ENCODE measurements at places on chromosomes 3 and 15. TPM values are rescaled to one million over a fixed set of nuclear protein-coding genes. Genes with fewer than 3 reads are reported as not detected.

GRCh38 chr15:74549816-74550215 lies 8.8 kb downstream of the ARID3B start:
- H3K27me3 ChIP-seq: no peaks in the 10 kb centered on the region
- H3K27ac ChIP-seq: no peak overlapping the region
- peak; percentile 22 for DNase-seq
- peaks cover 5% of the 10 kb centered on the region for H3K4me1 ChIP-seq
- peaks cover 77% of the 10 kb centered on the region for H3K36me3 ChIP-seq

- no peak for DNase-seq
- no peaks in the 10 kb centered on the region for H3K27me3 ChIP-seq
- no peaks in the 10 kb centered on the region for H3K4me1 ChIP-seq
- no peaks in the 10 kb centered on the region for H3K36me3 ChIP-seq
- H3K4me3 ChIP-seq: no peak overlapping the region
- H3K27ac ChIP-seq: no peak overlapping the region
These were observed 59.4 kb downstream of the LDHAL6B start for GRCh38 chr15:59266028-59266427.

GRCh38 chr15:75208501-75209288 lies 7.0 kb downstream of the C15orf39 start:
- H3K27ac ChIP-seq: no peak overlapping the region
- H3K27me3 ChIP-seq: no peaks in the 10 kb centered on the region
- no peaks in the 10 kb centered on the region for H3K4me1 ChIP-seq
- no peak for DNase-seq
- H3K4me3 ChIP-seq: no peak overlapping the region

GRCh38 chr3:16769525-16769924 lies 115.2 kb upstream of the PLCL2 start:
- H3K27me3 ChIP-seq: no peaks in the 10 kb centered on the region
- DNase-seq: no peak
- H3K36me3 ChIP-seq: no peaks in the 10 kb centered on the region
- H3K27ac ChIP-seq: no peak overlapping the region

UBAP1L gene
- total RNA-seq: 3.4 TPM

GRCh38 chr15:66515901-66516322 lies 10.8 kb downstream of the ZWILCH start:
- DNase-seq: no peak
- peaks cover 72% of the 10 kb centered on the region for H3K36me3 ChIP-seq
- H3K4me3 ChIP-seq: no peak overlapping the region

DNA sequence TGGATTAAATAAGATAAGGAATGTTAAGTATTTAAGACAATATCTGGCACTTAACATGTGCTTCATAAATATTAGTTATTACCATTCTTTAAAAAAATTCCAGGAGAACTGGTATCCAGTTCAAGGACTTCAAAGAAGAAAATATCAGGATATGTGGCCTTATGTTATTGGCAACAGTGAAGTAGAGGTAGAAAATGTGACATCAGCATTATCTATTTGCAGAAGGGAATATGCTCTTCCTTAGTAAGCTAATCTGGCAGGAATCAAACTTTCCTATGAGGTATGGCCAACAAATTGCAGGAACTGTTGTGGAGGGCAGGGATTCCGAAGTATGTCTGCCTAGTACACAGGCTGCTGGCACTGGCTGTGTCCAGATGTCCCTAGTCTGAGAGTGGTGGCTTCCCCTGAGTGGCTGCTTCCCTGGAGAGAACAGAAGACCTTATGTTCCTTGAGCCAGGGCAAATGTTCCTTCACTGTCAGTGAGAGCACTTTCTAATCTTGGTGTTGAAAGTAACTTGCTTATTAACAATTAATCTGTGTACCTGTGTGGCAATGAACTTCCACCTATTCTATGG lies 351.7 kb upstream of the THRB start:
- no peaks in the 10 kb centered on the region for H3K36me3 ChIP-seq
- no peak for DNase-seq
- H3K27me3 ChIP-seq: peaks cover 74% of the 10 kb centered on the region
- H3K4me1 ChIP-seq: no peaks in the 10 kb centered on the region
- H3K4me3 ChIP-seq: no peak overlapping the region

GRCh38 chr15:58677426-58677825 lies 72.1 kb downstream of the ADAM10 start:
- H3K36me3 ChIP-seq: peaks cover 46% of the 10 kb centered on the region
- H3K27ac ChIP-seq: no peak overlapping the region
- no peaks in the 10 kb centered on the region for H3K27me3 ChIP-seq
- no peak for DNase-seq
- H3K4me1 ChIP-seq: no peaks in the 10 kb centered on the region

TMEM45A gene
- total RNA-seq: 8.1 TPM

DNA sequence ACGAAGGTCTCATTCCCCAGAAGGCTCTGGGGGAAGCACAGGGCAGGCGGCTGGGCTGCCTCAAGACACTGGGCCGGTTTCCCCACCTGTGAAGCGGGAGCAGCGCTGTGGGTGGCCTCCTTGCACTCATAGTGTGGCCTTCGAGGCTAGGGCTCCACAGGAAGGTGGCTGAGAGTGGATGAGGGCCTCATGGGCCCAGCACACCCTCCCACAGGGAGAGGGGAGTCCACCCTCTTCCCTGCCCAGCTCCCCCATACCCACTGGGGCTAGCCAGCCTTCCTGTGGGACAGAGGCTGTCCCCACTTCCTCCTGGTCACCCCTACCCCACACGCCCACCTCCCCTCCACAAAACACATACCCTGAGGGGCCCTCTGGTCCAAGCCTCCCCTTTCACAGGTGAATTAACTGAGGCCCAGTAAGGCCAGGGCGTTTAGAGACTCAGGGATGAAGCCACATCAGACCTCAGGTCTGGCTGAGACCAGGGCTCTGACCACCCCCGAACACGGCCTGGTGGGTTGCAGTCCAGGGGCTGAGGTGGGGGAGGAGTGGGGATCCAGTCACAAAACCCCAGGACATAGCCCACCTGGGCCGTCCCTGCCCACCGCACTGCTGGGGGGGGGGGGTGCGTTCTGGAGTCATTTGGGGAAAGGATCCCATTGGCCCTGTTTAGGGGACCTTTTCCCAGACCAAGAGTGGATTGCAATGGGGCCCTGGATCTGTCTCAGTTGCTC lies 1.1 kb downstream of the ANPEP start:
- no peak for DNase-seq
- H3K4me3 ChIP-seq: no peak overlapping the region
- peaks cover 4% of the 10 kb centered on the region for H3K4me1 ChIP-seq
- H3K27ac ChIP-seq: no peak overlapping the region

GRCh38 chr15:27491666-27492621 lies 521.0 kb downstream of the GABRG3 start:
- no peak overlapping the region for H3K4me3 ChIP-seq
- H3K36me3 ChIP-seq: no peaks in the 10 kb centered on the region
- H3K4me1 ChIP-seq: no peaks in the 10 kb centered on the region

- H3K36me3 ChIP-seq: no peaks in the 10 kb centered on the region
- H3K4me3 ChIP-seq: no peak overlapping the region
- H3K4me1 ChIP-seq: no peaks in the 10 kb centered on the region
- no peak overlapping the region for H3K27ac ChIP-seq
- no peak for DNase-seq
These were observed 258.9 kb upstream of the THBS1 start for GRCh38 chr15:39321977-39322376.

- no peaks in the 10 kb centered on the region for H3K4me1 ChIP-seq
- no peak overlapping the region for H3K4me3 ChIP-seq
- no peak overlapping the region for H3K27ac ChIP-seq
- peak; percentile 72 for DNase-seq
- no peaks in the 10 kb centered on the region for H3K36me3 ChIP-seq
These were observed 40.0 kb downstream of the SLC6A11 start for GRCh38 chr3:10855871-10856662.

DNA sequence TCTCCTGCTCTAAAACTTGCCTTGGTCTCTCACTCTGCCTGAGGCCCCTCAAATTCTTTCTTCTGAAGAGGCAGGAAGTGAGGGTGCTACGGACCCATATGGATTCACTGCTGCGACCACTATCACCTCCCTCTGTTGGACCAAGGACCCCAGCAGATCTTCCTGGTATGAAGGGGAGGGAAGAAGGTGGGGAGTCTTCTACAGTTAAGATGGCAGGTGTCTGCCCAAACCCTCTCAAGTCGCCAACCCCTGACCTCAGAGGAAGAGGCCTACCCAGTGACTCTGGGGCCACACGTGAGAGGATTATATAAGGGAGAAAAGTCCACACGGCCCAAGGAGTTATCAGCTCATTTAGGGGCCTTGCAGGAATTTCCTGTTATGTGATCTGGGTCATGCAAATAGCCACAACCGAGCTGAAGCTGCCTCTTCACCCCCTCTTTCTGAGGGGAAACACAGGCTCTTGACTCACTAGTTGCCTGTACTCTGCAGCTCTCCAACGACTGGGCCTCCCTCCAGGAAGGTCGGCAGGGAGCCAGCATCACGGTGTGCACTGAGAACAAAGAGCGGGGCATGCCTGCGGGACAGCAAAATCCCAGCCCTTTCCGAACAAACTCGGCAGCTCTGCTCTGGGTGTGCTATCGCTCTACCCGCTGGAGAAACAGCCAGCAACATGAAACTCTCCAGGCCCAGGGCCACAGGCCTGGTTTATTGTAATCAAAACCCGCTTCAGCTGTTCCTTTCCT lies 116.0 kb downstream of the XXYLT1 start:
- H3K4me1 ChIP-seq: peaks cover 25% of the 10 kb centered on the region
- no peak overlapping the region for H3K4me3 ChIP-seq
- DNase-seq: peak; percentile 76
- peaks cover 14% of the 10 kb centered on the region for H3K36me3 ChIP-seq

DUOXA2 gene
- total RNA-seq: not detected

DNA sequence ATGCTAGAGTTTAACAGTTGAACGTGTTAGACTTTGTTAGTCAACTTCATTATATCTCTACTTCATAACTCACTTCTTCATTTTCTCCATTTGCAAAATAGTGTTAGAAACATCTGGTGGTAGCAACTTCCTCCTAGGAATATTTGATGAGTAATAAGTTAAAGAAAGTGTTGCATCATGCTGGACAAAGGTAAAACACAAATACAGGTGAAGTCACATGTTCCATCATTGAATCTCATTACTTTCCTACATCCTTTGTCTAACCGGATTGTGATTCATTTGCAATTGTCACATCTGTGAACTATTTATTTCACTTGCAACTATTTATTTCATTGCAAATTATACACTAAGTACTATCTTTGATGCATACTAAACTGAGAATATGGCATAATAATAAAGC lies 186.5 kb downstream of the TUSC7 start:
- H3K4me1 ChIP-seq: no peaks in the 10 kb centered on the region
- no peak overlapping the region for H3K4me3 ChIP-seq
- no peaks in the 10 kb centered on the region for H3K27me3 ChIP-seq
- H3K27ac ChIP-seq: no peak overlapping the region
- no peak for DNase-seq

- H3K36me3 ChIP-seq: peaks cover 88% of the 10 kb centered on the region
- H3K4me3 ChIP-seq: no peak overlapping the region
- no peaks in the 10 kb centered on the region for H3K27me3 ChIP-seq
- H3K27ac ChIP-seq: no peak overlapping the region
These were observed 40.4 kb downstream of the SACM1L start for GRCh38 chr3:45729614-45730013.

DNA sequence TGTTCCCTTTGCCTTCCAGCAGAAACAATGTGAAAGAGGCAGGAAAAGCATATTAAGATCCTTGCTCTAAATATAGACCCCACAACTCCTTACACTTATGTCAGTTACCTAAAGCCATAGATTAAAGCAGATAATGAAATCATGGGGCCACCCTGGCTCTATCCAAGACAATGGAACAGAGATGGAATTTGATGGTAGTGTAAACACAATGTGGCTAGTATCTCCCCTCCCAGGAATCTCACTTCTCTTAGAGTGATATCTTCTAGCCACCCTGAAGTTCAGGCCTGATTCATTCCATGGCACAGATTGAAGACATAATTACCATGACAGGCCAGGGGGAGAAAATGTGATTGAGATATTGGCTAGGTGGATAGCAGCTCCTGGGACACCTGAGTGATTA lies 32.6 kb downstream of the GALNT15 start:
- DNase-seq: no peak
- H3K4me3 ChIP-seq: no peak overlapping the region
- H3K27ac ChIP-seq: no peak overlapping the region
- H3K27me3 ChIP-seq: no peaks in the 10 kb centered on the region
- peaks cover 11% of the 10 kb centered on the region for H3K4me1 ChIP-seq
- no peaks in the 10 kb centered on the region for H3K36me3 ChIP-seq

GRCh38 chr15:33283576-33283975 lies 27.2 kb upstream of the RYR3 start:
- peaks cover 7% of the 10 kb centered on the region for H3K4me1 ChIP-seq
- H3K4me3 ChIP-seq: no peak overlapping the region
- H3K36me3 ChIP-seq: no peaks in the 10 kb centered on the region
- no peaks in the 10 kb centered on the region for H3K27me3 ChIP-seq
- no peak overlapping the region for H3K27ac ChIP-seq

GRCh38 chr15:77747175-77748077 lies 114.7 kb upstream of the LINGO1 start:
- no peak overlapping the region for H3K27ac ChIP-seq
- no peaks in the 10 kb centered on the region for H3K4me1 ChIP-seq
- no peaks in the 10 kb centered on the region for H3K27me3 ChIP-seq
- H3K4me3 ChIP-seq: no peak overlapping the region

XYLB gene
- total RNA-seq: 6.3 TPM

GASK1A gene
- total RNA-seq: 4.6 TPM

DNA sequence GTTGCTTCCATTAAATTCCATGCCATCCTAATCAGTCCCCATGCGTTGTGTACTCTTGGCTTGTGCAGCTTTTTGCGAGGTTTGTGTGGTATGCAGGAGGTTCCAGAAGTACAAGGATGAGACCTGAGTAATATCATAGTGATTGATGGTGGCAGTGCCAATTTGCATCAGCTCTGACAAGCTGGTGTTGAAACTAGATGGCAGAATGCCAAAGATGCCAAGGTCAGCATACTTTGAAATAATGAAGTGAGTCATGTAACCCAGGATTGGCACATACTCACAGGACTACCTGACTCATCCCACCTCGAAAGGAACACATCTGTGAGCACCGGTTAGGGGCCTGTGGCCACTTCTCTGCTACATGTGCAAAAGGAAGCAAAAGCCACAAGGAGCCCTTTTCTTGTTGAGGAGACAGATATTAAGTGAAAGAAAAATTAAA lies 14.3 kb downstream of the KAT2B start:
- H3K4me3 ChIP-seq: no peak overlapping the region
- no peaks in the 10 kb centered on the region for H3K27me3 ChIP-seq
- H3K27ac ChIP-seq: no peak overlapping the region
- H3K36me3 ChIP-seq: no peaks in the 10 kb centered on the region
- no peak for DNase-seq

DNA sequence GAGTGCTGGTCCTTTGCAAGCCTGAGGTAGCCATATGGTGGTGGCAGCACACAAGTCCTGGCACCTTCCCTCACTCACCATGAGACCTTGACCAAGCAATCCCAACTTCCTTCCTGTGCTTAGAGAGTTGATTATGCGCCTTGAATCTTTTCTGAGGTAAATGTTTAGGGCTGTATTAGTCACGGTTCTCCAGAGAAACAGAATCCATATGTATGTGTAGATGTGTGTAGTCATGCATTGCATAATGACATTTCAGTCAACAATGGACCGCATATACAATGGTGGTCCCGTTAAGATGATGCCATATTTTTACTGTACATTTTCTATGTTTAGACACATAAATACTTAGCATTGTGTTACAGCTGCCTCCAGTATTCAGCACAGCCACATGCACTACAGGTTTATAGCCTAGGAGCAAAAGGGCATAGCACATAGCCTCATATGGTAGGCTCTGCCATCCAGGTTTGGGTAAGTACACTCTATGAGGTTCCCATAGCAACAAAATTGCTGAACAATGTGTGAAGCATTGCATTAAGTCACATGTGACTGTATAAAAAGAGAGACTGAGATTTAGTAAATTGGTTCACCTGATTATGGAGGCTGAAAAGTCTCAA lies 20.2 kb upstream of the NUP210 start:
- no peak overlapping the region for H3K27ac ChIP-seq
- no peak for DNase-seq
- no peaks in the 10 kb centered on the region for H3K27me3 ChIP-seq

GRCh38 chr15:39591141-39591895 lies 10.4 kb downstream of the THBS1 start:
- no peaks in the 10 kb centered on the region for H3K4me1 ChIP-seq
- H3K27me3 ChIP-seq: no peaks in the 10 kb centered on the region
- no peak for DNase-seq
